NCI-H1436 treated with DMSO at 0.1 percent for 48 hours (cell line): ENCODE measurements at places on chromosomes 4 and X.

DNA sequence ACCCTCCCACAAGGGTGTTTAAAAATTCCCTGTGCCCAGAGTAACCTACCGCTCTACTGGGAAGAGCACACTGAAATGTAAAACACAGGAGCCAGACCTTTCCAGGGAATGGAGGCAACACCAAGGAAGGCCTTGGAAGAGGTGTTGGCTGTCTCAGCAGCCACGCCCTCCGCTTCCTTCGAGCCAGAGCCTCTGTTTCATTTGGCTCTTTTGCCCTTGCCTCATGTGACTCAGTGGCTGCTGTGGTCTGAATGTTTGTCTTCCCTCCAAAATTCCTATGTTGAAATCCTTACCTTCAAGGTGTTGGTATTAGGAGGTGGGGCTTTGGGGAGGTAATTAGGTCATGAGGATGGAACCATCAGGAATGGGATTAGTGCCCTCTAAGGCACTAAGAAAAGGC lies 11.3 kb downstream of the SCD5 start:
- no peak for DNase-seq

DNA sequence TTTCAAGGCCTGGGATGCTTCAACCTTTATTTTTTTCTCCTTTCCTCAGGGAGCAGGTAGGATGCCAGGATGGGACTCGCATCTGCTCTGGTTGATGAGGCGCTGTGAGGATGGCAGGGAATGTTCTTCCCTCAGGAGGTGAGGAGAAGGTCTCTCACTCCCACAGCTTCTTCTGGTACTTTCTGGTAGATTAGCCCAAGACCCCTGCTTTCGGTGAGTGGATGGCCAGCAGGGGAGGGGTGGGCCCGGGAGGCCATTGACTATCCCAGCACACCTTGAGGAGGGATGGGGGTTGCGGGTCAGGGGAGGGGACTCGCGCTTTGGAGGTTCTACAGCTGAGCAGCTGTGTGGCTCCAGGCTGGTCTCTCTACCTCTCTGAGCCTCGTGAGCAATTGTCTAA lies 14.8 kb downstream of the CYTL1 start:
- DNase-seq: no peak

GRCh38 chr4:15547392-15547791 lies 77.7 kb downstream of the CC2D2A start:
- no peak for DNase-seq

- no peak for DNase-seq
These were observed 34.1 kb downstream of the ART3 start for GRCh38 chr4:76108467-76109181.

DNA sequence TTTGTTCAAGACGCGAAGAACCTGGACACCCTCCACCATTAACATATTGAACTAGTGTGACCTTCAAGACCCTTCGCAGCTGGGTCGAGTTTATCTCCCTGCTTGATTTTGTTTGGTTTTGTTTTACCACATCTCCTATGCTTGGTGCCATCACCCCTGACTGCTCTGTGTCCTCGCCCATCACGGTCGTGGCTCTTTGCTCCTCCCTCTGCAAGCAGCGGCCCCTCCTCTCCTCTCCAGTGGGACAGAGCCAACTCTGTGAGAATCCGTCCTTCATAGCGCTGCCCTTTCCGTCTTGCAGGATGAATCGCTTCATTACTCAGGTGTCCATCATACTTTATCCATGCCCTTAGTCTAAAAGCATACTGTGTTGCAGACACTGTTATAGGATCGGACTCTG lies 9.1 kb upstream of the FAM149A start:
- no peak for DNase-seq

- no peak for DNase-seq
These were observed 197.8 kb downstream of the PALLD start for GRCh38 chr4:168694667-168695066.

DNA sequence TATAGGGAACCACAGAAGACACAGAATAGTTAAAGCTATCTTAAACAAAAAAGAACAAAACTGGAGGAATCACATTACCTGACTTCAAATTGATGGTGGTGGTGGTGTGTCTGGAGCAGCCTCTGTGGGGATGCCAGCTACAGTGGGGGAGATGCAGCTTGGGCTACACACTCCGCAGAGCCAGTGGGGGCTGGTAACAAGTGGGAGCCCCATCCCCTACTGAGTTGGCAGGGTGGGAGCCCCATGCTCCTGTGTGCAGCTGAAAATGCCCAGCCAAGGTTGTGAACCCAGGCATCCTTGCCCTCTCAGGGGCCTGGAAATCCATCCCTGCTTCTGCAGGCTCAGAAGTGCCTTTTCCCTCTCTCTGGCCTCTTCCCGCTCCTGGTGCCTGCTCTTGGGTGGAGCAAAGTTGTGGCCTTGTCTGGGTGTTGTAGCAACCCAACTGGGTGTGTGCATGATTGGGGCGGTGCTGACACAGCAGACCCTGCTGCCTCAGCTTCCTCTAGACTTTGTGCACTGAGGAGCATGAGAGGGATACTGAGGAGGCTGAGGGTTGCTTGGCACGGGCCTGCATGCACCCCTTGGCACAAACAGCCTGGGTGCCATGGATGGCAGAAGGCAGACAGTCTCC lies 38.9 kb downstream of the SH3BGRL start:
- no peak for DNase-seq

DNA sequence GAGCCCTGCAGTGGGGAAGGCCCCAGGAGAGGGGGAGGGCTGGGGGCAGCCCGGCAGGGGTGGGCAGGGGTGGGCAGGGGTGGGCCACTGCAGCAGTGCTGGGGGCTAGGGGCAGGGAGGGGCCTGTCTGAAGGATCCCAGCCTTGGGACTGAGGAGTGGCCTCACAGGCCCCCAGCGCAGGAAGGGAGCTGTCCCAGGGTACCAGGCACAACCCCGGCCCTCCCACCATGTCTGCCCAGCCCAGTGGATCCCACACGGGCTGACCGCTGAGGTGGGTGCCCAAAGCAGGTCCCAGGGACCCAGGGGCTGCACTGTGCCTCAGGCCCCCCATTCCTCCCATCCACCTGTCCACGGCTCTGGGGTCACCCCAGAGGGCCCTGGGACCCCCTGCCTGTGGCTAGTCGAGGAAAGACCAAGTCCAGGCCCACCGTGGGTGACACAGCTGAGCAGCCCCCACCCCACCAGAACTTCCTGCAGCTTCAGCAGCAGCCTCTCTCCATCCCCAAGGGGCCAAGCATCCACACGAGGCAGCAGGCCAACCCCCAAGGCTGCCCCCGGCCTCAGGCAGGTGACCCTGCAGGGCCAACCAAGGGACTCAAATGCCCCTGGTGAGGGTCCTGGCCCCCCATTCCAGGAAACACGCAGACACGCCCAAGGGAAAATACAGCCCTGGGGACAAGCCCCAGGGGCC lies 46.4 kb downstream of the FAM53A start:
- DNase-seq: no peak
